ENCODE measurements at places on chromosomes 7 and 10.

DNA sequence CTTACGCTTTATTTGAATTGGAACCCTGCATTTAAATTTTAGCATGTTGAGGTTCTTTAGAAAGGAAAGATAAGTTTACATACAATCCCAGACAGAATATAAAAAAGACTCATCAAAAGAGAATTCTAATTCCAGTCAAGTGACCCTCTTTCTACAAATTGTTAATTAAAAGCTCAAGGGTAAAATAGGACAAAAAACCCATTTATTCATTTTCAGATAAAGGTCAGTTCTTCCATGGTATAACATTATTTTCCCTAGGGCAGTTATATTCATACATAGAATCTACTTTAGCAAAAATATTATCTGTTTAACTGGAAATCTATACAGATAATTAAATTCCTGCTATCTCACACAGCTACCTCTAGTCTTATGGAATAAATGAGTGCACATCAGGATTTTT is 137.5 kb upstream of the LAMB4 start:
- no peak for DNase-seq

DNA sequence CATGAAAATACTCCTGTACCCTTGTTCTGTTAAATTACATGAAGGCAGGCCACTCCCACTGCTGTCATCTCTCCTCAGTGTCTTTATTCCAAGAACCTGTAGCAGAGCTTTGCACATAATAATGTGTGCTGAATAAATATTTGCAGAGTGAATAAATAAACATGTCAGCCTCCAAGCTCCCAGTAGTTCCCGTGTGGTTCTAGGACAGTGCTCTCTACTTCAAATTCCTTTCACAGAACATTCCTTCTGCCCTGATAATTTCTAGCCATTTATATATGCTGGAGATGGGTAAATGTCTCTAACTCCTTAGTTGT is 20.3 kb upstream of the HYAL4 start:
- peak; percentile 9 for DNase-seq

- no peak for DNase-seq
Measured at GRCh38 chr7:7792056-7792455, 73.6 kb upstream of the RPA3 start.

GRCh38 chr10:9510626-9511025 is 1456.1 kb downstream of the GATA3 start:
- no peak for DNase-seq

- no peak for DNase-seq
Measured at GRCh38 chr7:99308461-99309074, 17.1 kb upstream of the ARPC1A start.

GRCh38 chr7:45001138-45001694 is 1.2 kb downstream of the CCM2 start:
- DNase-seq: no peak

GRCh38 chr10:69712342-69712741 is 82.3 kb downstream of the FAM241B start:
- DNase-seq: no peak

GRCh38 chr7:82542665-82543064 is 99.1 kb upstream of the CACNA2D1 start:
- no peak for DNase-seq

- no peak for DNase-seq
Measured at GRCh38 chr7:712381-713138, 13.9 kb upstream of the DNAAF5 start.

DNA sequence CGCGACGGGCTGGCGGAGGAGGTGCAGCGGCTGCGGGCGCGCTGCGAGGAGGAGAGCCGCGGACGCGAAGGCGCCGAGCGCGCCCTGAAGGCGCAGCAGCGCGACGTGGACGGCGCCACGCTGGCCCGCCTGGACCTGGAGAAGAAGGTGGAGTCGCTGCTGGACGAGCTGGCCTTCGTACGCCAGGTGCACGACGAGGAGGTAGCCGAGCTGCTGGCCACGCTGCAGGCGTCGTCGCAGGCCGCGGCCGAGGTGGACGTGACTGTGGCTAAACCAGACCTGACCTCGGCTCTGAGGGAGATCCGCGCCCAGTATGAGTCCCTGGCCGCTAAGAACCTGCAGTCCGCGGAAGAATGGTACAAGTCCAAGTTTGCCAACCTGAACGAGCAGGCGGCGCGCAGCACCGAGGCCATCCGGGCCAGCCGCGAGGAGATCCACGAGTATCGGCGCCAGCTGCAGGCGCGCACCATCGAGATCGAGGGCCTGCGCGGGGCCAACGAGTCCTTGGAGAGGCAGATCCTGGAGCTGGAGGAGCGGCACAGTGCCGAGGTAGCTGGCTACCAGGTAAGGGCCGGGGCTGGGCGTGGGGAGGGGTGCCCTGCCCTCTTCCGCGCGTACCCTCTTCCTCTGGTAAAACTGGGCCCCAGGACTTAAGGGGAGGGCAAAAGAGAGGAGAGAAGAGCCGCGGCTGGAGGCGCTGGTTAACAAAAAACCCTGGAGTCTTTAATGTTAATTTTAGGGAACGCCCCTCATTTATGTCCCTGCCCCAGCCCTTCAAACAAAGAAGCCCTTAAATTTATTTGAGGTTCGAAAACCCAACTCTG is 987 bp downstream of the INA start:
- no peak for DNase-seq

DNA sequence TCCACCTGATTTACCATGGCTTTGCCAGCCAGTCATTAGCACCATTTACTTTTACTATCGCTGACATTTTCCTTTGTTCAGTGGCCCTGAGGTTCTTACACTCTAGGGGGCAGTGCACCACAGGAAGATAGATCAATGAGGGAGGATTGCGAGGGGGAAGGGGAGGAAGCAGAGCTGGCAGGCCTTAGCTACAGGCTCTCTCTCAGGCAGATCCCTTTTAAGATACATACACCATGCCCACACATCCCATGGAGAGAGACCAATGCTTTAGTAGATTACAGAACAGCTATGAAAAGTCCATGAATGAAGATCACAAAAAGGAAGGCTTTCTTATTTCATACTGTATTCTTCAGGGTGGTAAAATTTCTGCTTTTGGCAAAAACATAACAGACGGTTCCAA is 47.4 kb downstream of the DENND11 start:
- peak; percentile 78 for DNase-seq

DNA sequence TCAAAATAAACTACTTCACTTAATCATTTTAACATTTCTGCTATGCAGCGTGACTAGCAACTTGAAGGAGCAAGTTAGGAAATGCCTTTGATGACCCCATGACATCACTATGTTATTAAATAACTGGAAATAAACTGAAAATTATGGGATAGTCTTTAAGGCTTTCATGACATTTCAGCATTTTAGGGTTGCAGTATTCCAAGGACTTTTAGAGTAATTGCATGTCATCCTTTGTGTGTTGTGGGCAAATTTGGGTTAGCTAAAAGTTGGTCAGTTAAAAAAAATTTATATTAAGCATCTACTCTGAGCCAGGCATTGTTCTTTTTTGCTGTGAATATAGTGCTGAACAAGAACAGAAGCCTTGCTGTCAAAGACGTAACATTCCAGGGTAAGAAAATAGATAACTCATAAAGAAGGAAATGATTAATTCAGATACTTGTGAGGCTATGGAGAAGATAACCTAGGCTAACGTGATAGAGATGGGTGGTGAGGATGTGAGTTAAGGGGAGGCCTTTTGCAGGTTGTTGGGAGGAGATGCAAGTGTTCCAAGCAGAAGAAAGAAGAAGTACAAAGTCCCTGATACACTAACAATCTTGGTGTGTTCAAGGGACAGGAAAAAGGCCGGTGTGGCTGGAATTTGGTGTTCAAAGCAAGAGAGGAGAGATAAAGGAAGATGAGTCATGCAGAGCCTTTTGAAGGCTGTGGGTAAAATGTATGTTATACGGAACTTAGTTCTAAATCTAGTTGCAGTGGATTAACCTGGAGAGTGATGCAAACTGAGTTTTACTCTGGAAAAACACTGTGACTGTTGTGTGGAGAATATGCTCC is 610.2 kb downstream of the AUTS2 start:
- no peak for DNase-seq

DNA sequence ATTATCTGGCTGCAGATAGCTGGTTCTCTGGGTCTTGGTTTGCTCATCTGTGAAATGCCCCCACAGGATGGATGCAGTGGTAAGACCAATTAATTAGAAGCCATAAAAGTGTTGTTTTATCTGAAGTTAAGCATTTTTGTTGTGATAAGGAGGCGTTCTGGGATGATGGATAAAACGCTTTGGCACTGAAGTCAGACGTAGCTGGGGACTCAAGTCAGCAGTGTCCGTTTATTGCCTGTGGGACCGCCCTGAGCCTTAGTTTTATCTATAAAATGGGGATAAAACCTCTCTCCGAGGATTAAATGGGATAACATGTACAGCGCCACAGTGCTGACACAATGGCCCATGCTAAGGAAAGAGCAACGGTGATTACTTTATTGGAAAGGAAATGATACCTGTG is 34.7 kb downstream of the TCF7L2 start:
- no peak for DNase-seq

- DNase-seq: no peak
Measured at GRCh38 chr10:7306616-7307015, 104.2 kb downstream of the SFMBT2 start.

GRCh38 chr10:64091897-64092296 is 570.7 kb downstream of the REEP3 start:
- no peak for DNase-seq

Measured in NCI-H1930 (cell line).